ENCODE measurements at places on chromosomes 12 and 14.

GRCh38 chr12:28027947-28028724 is 55.6 kb upstream of the PTHLH start:
- no peak for DNase-seq

- DNase-seq = no peak
Measured at GRCh38 chr14:58138714-58139482, 13.1 kb downstream of the ARMH4 start.

DNA sequence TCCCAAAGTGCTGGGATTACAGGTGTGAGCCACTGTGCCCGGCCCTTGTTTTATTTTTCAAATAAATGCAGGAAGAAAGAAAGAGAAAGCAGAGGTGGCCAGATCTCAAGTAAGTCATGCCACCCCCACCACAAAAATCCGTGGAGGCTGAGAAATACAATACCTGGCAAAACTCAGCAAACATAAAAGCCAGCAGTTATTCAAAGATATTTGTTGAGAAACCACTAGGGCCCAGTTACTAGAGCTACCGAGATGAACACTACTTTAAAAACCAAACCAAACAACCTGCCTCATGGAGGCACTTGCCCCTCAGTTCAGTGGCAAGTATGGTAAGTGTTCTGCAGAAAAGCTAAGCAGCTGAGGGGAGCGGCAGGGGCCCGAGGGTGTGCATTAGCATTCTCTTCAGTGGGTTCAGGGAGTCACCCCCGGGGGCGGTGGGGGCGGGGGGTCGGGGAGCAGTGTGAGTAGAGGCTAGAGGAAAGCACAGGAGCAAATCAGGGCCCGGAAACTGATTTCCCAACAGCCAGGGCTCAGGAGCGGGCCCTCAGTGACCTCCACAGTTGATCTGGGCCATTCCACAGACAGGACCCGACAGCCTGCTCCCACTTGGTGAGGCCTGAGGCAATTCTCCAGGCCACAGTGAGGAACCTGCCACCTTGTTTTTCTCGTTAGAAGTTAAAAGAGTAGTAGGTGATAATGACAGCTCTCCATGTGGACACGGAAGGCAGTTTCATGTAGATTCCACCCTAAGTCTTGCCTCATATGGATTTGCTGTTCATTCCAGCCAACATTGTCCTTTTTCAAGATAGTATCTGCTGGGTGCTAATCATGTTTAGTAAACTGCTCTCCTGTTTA is 8.6 kb downstream of the EVL start:
- DNase-seq = no peak

DNA sequence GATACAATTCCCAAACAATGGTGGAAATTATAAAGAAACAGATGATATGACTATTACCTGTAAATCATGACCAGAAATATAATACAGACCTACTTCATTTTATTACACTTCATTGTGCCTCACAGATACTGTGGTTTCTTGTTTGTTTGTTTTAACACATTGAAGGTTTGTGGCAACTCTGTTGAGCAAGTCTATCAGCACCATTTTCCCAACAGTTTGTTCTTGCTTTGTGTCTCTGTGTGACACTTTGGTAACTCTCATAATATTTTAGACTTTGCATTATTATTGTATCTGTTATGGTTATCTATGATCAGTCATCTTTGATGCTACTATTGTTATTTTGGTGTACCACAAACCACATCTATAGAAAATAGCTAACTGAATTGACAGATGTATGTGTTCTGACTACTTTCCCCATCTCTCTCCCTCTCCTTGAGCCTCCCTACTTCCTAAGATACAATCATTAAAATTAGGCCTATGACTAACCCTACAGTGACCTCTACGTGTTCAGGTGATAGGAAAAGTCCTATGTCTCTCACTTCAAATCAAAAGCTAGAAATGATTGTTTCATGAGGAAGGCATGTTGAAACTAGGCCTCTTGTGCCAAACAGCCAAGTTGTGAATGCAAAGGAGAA is 49.1 kb downstream of the FBXO33 start:
- no peak for DNase-seq

DNA sequence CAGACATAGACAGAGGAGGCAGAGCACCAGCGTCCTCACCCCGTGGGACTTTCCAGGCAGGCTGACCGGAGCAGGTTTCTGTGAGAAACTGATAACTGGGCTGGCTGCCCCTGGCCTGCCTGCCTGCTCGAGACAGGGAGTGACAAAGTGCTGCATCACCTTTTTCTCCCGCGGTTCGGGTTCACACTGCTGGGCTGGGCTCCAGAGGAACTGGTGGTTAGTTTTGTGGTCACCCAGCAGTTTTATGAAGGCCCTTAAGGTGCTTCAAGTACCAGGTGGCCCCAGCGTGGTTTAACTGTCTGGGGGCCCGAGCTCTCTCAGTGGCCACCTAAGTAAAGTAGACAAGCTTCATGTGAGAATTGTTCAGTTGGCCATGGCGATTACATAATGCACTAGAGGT is 1073.6 kb downstream of the BCL11B start:
- no peak for DNase-seq

DNA sequence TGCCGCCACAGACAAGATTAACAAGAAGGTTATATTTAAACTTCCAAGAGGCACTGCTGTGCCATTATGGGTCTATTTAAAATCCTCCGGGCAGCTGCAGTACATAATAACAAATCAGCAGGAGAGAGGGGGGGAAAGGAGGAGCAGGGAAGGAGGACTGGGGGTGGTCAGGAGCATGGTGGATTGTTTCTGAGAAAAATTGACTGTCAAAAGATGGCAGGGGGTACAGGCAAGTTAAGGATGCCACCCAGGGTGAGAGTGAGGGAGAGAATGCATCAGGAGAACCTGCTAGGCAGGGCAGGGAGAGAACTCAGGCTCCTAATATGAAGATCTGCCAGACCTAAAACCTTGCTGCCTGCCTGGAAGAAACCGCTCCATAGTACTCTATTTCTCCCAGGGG is 181.8 kb downstream of the GRIN2B start:
- DNase-seq = no peak

- no peak for DNase-seq
Measured at GRCh38 chr12:8665759-8666158, 3.1 kb upstream of the MFAP5 start.
